ENCODE measurements at places on chromosomes 7 and 10.
A peak's percentile ranks its signal among the peaks of the same experiment; 100 is the strongest.

GRCh38 chr7:44881610-44882009 is 3.7 kb downstream of the PURB start:
- H3K27ac ChIP-seq = peak overlapping the region; percentile 80
- H3K4me3 ChIP-seq = peak overlapping the region; percentile 96
- peaks cover 58% of the 10 kb centered on the region for H3K4me1 ChIP-seq
- peaks cover 5% of the 10 kb centered on the region for H3K27me3 ChIP-seq
- H3K36me3 ChIP-seq = peaks cover 45% of the 10 kb centered on the region

GRCh38 chr10:113713640-113713982 is 33.9 kb downstream of the CASP7 start:
- no peak for DNase-seq
- H3K36me3 ChIP-seq = peaks cover 8% of the 10 kb centered on the region
- H3K27me3 ChIP-seq = no peaks in the 10 kb centered on the region
- no peak overlapping the region for H3K4me3 ChIP-seq

- no peak overlapping the region for H3K4me3 ChIP-seq
- peaks cover 10% of the 10 kb centered on the region for H3K27me3 ChIP-seq
- H3K4me1 ChIP-seq = no peaks in the 10 kb centered on the region
- H3K27ac ChIP-seq = no peak overlapping the region
- no peaks in the 10 kb centered on the region for H3K36me3 ChIP-seq
- DNase-seq = no peak
Measured at GRCh38 chr7:42567051-42567450, 330.0 kb upstream of the GLI3 start.

DNA sequence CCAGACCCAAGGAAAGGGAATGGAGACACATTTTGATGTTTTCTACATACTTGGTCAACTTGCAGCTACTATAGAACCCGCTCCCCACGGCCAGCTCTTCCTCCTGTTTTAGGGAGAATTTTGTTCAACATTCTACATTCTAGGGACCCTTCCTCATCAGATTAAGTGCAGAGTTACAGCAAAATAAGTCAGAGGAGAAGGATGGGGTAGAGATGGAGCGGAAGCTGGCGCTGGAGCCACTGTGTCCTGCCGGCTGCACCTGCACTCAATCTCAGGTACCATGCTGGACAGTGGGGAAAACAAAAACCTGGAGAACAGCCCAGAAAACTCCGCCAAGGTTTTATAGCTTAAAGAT is 79.4 kb upstream of the EN2 start:
- H3K27me3 ChIP-seq = peaks cover 65% of the 10 kb centered on the region
- no peak overlapping the region for H3K4me3 ChIP-seq
- H3K4me1 ChIP-seq = peaks cover 2% of the 10 kb centered on the region
- H3K36me3 ChIP-seq = peaks cover under 1% of the 10 kb centered on the region
- H3K27ac ChIP-seq = no peak overlapping the region

- no peak overlapping the region for H3K27ac ChIP-seq
- DNase-seq = no peak
- H3K4me3 ChIP-seq = peak overlapping the region; percentile 46
- peaks cover 29% of the 10 kb centered on the region for H3K27me3 ChIP-seq
- H3K36me3 ChIP-seq = peaks cover 6% of the 10 kb centered on the region
Measured at GRCh38 chr10:103278862-103279298, 1.9 kb downstream of the INA start.

DNA sequence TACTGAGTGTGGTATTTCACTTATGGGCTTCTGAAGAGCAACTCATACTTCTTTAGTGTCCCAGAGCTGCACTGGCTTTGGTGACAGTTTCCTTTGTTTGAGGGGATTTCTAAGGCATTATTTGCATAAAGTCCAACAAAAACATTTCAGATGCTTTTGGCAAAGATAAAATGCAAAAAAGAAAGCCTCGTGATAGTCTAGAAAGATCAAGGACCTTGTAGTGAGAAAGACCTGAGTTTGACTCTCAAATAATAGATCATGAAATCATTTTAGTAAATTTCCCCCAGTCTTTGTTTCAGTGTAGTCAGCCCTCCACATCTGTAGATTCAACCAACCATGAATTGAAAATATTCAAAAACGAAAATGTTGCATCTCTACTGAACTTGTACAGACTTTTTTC is 107.4 kb downstream of the EEPD1 start:
- H3K4me1 ChIP-seq = peaks cover 53% of the 10 kb centered on the region
- H3K36me3 ChIP-seq = peaks cover 7% of the 10 kb centered on the region
- H3K27ac ChIP-seq = no peak overlapping the region

- no peaks in the 10 kb centered on the region for H3K36me3 ChIP-seq
- peaks cover 10% of the 10 kb centered on the region for H3K4me1 ChIP-seq
- no peak overlapping the region for H3K4me3 ChIP-seq
- H3K27me3 ChIP-seq = no peaks in the 10 kb centered on the region
- DNase-seq = no peak
Measured at GRCh38 chr7:38477333-38477732, 153.8 kb downstream of the AMPH start.

- H3K27ac ChIP-seq = no peak overlapping the region
- no peak for DNase-seq
- H3K36me3 ChIP-seq = 0 out of 2 replicates have a peak, but pooled peaks cover 4% of the 10 kb centered on the region
- H3K27me3 ChIP-seq = no peaks in the 10 kb centered on the region
- H3K4me3 ChIP-seq = no peak overlapping the region
Measured at GRCh38 chr7:37281368-37282092, 167.1 kb downstream of the ELMO1 start.

- no peak overlapping the region for H3K27ac ChIP-seq
- no peaks in the 10 kb centered on the region for H3K27me3 ChIP-seq
- no peak overlapping the region for H3K4me3 ChIP-seq
- DNase-seq = no peak
Measured at GRCh38 chr7:149859876-149860275, 13.9 kb upstream of the ATP6V0E2 start.

- peaks cover 23% of the 10 kb centered on the region for H3K27me3 ChIP-seq
- H3K4me3 ChIP-seq = no peak overlapping the region
- no peaks in the 10 kb centered on the region for H3K4me1 ChIP-seq
- no peak overlapping the region for H3K27ac ChIP-seq
Measured at GRCh38 chr10:13231808-13232207, 2.4 kb downstream of the UCMA start.

DNA sequence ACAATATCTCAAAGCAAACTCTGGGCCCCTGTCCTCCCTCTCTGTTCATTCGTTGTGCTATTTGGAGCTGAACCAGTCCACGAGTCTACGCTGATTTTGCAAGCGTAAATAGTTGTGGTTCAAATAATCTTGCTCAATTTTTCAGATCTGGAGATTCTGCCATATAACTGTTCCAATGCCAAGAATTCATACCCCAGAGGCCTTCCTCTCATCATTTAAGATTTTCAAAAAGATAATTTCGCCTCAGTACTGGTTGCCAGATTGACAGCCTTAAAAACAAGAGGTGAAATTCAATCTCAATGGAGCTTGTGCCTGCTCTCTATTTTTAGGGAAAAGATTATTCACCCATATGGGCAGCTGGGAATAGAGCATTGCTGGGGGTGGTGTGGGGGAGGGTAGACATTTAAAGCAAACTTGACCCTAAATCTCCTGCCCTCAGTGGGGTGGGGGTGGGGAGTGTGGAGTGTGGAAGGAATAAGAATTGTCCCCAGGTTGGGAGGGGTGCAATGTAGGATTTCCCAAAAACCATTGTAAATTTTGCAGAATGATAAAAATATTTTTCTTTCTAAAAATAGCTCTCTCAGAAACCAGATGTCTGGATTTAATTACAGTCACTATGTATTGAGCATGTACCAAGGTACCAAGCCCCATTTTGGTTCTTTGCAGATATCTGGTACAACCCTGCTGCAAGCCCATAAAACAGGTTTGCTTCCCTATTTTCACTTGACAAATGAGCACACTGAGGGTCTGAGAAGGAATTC is 104.7 kb upstream of the EEPD1 start:
- H3K27me3 ChIP-seq = peaks cover 4% of the 10 kb centered on the region
- H3K36me3 ChIP-seq = no peaks in the 10 kb centered on the region
- peaks cover 41% of the 10 kb centered on the region for H3K4me1 ChIP-seq
- peak overlapping the region; percentile 52 for H3K4me3 ChIP-seq
- peak overlapping the region; percentile 69 for H3K27ac ChIP-seq

DNA sequence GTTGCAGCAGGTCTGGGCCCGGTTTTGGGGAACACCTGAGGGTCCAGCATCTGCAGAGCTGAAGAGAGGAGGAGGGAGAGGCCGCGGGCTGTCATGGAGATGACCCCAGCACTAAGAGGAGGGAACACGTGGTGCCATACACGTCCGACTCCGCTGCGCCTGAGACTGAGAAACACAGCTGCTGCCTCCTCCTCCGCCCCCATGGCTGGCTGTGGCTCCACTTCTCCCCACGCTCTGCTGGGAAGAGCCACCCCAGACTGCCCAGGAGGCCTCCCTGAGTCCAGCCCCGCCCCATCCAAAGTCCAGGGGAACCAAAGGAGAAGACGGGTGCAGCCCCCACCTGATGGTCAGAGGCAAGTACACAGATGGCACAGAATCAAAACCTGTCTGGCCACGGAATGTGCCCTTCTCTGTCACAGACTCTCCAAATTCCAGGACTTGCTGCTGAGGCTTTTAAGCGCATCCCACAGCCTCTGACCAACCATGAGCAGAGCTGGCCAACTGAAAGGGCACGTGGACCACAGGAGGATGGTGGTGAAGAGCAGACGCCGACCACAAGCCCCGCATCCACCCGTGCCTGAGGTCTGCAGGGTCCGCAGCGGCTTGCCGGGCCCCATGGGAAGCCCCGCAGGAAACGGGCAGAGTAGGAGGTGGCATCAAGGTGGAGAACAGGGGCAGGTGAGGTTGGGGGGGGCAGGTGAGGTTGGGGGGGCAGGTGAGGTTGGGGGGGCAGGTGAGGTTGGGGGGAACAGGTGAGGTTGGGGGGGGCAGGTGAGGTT is 24.0 kb downstream of the STK32C start:
- peaks cover 17% of the 10 kb centered on the region for H3K27me3 ChIP-seq
- no peak for DNase-seq
- H3K4me3 ChIP-seq = no peak overlapping the region
- H3K27ac ChIP-seq = no peak overlapping the region
- no peaks in the 10 kb centered on the region for H3K4me1 ChIP-seq

GRCh38 chr10:29669149-29669548 is 34.4 kb upstream of the SVIL start:
- no peak for DNase-seq
- no peaks in the 10 kb centered on the region for H3K36me3 ChIP-seq
- H3K4me3 ChIP-seq = no peak overlapping the region
- H3K27me3 ChIP-seq = peaks cover 37% of the 10 kb centered on the region
- peaks cover 14% of the 10 kb centered on the region for H3K4me1 ChIP-seq
